ENCODE measurements at places on chromosomes 2 and 18.
A peak's percentile ranks its signal among the peaks of the same experiment; 100 is the strongest.

GRCh38 chr18:8130096-8130495, 479.1 kb upstream of the RAB12 start:
- no peak overlapping the region for H3K27ac ChIP-seq
- peaks cover 5% of the 10 kb centered on the region for H3K4me1 ChIP-seq
- H3K36me3 ChIP-seq, result peaks cover 19% of the 10 kb centered on the region
- H3K4me3 ChIP-seq, result no peak overlapping the region
- DNase-seq, result no peak

- no peaks in the 10 kb centered on the region for H3K4me1 ChIP-seq
- no peak overlapping the region for H3K27ac ChIP-seq
- H3K27me3 ChIP-seq, result peaks cover 6% of the 10 kb centered on the region
- no peak for DNase-seq
Measured at GRCh38 chr2:7588295-7588694, 671.1 kb downstream of the RNF144A start.

DNA sequence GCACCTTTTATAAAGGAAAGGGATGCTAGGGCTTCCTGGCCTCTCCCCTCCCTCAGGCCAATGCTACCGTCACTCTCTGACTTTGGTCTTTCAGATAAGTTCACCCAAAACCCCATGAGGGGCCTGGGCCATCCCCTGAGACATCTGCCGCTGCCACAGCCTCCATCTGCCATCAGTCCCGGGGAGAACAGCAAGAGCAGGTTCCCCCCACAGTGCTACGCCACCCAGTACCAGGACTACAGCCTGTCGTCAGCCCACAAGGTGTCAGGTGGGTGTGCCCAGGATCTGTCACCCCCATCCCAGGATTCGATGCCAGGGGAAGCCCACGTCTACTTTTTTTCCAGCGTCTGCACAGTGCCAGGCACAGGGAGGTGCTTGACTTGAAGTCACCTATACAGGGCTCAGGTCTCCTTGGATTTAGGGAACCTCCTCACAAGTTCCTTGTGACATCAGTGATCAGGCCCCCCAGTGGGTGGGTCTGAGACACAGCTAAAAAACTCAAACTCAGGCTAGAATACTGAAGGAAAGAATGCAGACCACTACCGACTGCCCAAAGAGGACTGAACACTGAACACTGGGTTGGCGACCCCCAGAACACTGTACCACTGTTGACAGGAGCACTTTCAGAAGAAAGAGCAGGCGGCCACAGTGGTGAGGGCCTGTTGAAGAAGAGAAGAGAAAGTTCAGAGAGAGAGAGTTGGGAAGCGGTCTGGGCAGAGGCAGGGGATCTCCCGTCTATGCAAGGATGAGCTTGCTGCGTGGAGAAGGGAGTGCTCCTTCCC, 85.3 kb downstream of the EPAS1 start:
- no peak overlapping the region for H3K27ac ChIP-seq
- DNase-seq, result no peak
- no peak overlapping the region for H3K4me3 ChIP-seq
- no peaks in the 10 kb centered on the region for H3K27me3 ChIP-seq

DNA sequence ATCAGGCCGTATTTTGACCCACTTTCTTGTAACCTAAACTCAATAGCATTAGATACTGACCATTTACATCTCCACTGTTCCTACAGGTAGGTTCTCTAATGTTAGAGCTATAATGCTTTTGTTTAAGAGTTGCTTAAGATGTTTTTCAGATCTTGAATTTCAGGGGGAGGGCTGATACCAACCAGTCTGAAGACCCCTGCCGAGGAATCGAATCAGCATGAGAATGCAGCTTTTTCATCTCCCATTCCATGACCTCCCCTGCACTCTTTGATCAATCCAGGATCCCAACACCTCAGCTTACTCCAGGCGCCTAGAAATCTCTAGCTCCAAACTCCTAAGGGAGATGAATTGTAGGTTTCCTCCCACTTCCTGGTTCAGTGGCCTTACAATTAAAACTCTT, 120.5 kb upstream of the MC4R start:
- no peak overlapping the region for H3K27ac ChIP-seq
- no peak overlapping the region for H3K4me3 ChIP-seq
- no peak for DNase-seq
- peaks cover 5% of the 10 kb centered on the region for H3K27me3 ChIP-seq

- H3K36me3 ChIP-seq, result peaks cover 37% of the 10 kb centered on the region
- no peak for DNase-seq
Measured at GRCh38 chr18:79756826-79757225, 40.9 kb upstream of the KCNG2 start.

GRCh38 chr2:55932843-55933242, 9.3 kb upstream of the EFEMP1 start:
- H3K4me1 ChIP-seq, result no peaks in the 10 kb centered on the region
- no peak for DNase-seq
- no peak overlapping the region for H3K27ac ChIP-seq
- H3K27me3 ChIP-seq, result peaks cover 39% of the 10 kb centered on the region
- H3K36me3 ChIP-seq, result no peaks in the 10 kb centered on the region

DNA sequence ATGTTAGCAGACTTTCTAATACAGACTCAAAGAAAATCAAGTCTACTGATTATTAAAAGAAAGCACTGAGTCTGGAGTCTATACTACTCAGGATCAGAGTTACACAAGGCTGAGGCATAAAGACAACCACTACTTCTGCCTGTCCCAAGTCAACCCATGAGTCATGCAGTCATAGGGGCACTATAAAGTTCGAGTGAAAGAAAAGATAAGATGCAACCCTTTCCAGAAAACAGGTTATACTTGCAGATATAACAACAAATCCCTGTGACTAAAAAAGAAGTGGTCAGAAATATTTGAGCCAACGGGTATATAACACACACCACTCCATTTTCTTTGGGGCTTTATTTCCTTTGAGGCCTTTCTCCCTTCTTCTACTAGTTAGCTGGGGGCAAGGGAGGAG, 18.6 kb upstream of the SCRN3 start:
- peaks cover 25% of the 10 kb centered on the region for H3K36me3 ChIP-seq
- no peaks in the 10 kb centered on the region for H3K27me3 ChIP-seq
- no peak for DNase-seq
- H3K4me3 ChIP-seq, result no peak overlapping the region

- no peaks in the 10 kb centered on the region for H3K36me3 ChIP-seq
- H3K4me1 ChIP-seq, result peaks cover 3% of the 10 kb centered on the region
- peak overlapping the region; percentile 19 for H3K27ac ChIP-seq
- H3K27me3 ChIP-seq, result peaks cover 3% of the 10 kb centered on the region
- no peak overlapping the region for H3K4me3 ChIP-seq
Measured at GRCh38 chr18:42545825-42546224, 569.7 kb downstream of the RIT2 start.

GRCh38 chr2:217791551-217791950, 211.2 kb downstream of the TNS1 start:
- no peaks in the 10 kb centered on the region for H3K27me3 ChIP-seq
- H3K36me3 ChIP-seq, result peaks cover 12% of the 10 kb centered on the region
- no peak overlapping the region for H3K4me3 ChIP-seq

DNA sequence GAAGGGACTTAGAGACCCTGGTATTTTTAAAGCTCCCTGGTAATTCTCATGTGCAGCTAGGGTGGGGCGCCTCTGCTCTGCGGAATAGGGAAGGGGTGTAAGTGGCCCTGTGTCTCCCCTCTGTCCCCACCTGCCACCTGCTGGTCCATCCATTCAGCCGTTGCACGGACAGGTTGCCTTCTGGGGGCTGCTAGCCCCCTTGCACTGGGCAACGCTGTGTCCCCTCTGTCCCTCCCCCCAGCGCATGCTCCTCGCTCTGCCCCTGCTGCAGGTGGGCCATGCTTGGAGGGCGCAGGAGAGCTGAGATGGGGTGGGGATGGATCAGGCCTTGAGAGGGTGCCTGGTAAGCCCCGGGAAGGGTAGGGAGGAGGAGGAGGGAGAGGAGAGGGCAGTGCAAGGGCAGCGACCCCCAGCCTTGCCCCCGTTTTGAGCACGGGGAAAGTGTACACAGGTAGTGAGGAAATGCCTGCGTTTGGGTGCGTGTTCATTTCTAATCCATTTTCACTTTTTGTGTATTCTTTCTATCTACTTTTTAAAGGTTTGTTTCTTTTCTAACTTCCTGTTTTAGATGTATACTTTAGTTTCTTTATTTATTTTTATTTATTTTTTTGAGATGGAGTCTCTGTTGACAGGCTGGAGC, 23.9 kb downstream of the RRM2 start:
- no peak overlapping the region for H3K27ac ChIP-seq
- no peaks in the 10 kb centered on the region for H3K27me3 ChIP-seq
- peak; percentile 42 for DNase-seq
- no peak overlapping the region for H3K4me3 ChIP-seq
- no peaks in the 10 kb centered on the region for H3K4me1 ChIP-seq

DNA sequence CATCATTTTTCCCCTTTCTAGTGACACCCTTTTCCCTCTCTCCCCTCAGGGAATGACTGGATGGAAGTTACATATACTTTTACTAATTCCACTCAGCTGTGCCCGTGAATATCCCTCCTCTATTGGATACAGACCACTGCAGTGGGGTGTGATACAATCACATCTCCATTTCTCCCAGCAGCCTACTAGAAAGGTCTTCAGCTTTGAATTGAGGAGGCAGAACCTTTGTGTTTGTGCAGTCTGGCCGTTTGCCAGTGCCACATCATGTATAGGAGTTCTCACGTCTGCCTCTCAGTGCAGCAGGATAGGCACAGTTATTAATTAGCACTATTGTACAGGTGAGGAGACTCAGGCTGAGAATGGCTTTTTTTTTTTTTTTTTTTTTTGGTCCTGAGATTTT, 16.4 kb downstream of the TNFRSF11A start:
- no peak overlapping the region for H3K27ac ChIP-seq
- peaks cover 44% of the 10 kb centered on the region for H3K27me3 ChIP-seq
- no peak for DNase-seq
- H3K4me1 ChIP-seq, result peaks cover 3% of the 10 kb centered on the region
- no peak overlapping the region for H3K4me3 ChIP-seq

DNA sequence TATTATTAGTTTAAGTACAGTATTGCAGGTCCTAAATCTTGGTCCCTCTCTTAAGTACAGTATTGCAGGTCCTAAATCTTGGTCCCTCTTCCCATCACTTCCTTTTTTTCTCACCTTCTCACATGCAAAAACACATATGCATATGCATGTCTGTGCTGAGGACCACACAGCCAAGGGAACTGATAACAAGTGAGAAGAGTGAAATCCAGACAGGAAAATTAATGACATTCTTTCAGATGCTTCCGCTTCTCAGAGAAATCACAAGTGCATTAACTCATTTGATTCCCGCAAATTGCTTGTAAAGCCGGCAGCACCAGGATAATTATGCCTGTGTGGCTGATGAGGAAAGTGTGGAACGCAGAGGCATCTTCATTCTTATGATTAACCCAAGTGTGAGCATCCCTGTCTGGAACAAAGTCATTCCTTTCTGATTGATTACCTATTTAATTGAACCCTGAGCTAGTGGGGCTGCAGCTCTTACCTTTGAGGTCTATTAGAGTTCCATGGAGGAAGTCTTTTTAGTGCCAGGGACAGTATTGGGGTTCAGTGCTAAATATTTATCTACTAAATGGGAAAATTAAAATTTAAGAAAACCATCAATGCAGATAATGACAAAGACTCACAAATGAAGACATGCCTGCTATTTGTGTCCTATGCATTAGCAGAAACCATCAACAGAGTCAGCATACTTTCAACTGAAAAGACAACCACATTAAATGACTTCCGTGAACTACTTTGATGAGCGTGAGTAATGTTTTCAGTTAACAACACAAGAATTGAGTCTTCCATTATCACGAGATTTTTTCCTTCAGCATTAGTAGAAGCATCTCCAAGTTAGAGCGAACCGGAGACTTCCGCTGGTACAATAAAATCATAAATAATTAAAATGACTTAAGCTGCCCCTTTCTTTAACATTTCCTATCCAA, 220.4 kb upstream of the SLC35G4 start:
- H3K4me3 ChIP-seq, result no peak overlapping the region
- H3K27me3 ChIP-seq, result no peaks in the 10 kb centered on the region
- H3K4me1 ChIP-seq, result peaks cover 15% of the 10 kb centered on the region
- H3K27ac ChIP-seq, result no peak overlapping the region
- no peaks in the 10 kb centered on the region for H3K36me3 ChIP-seq

DNA sequence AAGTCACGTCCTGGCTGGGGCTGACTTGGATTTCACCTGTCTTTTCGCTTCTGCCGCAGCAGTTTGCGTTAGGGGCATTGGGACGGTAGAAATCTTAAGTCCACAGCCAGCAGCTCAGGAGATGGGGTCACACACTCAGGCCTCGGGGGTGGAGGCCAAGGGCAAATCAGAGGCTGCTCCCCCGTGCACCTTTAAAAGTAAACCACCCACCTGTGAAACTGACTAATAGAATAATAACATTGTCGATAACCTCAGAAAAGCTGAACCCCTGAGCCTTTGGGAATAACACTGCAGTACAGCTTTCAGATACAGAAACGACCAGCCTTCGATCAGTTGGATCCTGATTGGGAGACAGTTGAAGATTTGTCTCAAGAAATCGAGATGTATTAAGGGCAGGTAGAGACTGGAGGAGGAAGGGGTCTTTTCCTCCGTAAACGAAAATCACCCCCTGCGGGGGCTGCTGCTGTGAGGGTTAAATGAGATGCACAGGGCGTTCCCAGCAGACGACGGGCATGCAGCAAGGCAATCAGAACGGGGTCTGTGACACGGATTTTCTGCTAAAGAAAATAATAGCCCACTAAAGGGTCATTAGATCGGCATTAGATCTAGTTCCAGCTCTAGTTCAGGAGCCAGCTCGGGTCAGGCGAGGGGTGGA, 16.4 kb upstream of the NFATC1 start:
- no peak for DNase-seq
- H3K36me3 ChIP-seq, result peaks cover 3% of the 10 kb centered on the region
- H3K4me1 ChIP-seq, result peaks cover 7% of the 10 kb centered on the region
- H3K27me3 ChIP-seq, result peaks cover 2% of the 10 kb centered on the region
- no peak overlapping the region for H3K4me3 ChIP-seq

- H3K4me3 ChIP-seq, result no peak overlapping the region
- H3K27me3 ChIP-seq, result peaks cover 2% of the 10 kb centered on the region
- H3K4me1 ChIP-seq, result peaks cover 21% of the 10 kb centered on the region
Measured at GRCh38 chr2:187091664-187092063, 242.7 kb upstream of the ZSWIM2 start.

DNA sequence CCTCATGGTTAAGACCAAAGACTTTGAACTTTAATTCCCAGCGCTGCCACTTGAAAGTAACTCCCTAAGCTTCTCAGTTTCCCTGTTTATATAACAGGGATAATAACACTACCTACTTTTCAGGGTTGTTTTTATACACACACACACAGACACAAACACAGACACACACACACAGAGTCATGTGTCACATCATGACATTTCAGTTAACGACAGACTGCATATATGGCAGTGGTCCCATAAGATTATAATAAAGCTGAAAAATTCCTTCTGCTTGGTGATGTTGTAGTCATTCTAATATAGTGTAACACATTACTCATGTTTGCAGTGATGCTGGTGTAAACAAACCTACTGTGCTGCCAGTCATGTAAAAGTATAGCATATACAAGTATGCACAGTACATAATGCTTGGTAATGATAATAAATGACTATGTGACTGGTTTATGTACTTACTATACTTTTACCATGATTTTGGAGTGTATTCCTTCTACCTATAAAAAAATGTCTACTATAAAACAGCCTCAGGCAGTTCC, 89.2 kb upstream of the ITGA4 start:
- H3K4me1 ChIP-seq, result peaks cover 33% of the 10 kb centered on the region
- H3K27me3 ChIP-seq, result no peaks in the 10 kb centered on the region
- DNase-seq, result no peak
- H3K4me3 ChIP-seq, result no peak overlapping the region
- no peaks in the 10 kb centered on the region for H3K36me3 ChIP-seq

GRCh38 chr2:172087780-172088244, 2.5 kb downstream of the DLX1 start:
- H3K27me3 ChIP-seq, result peaks cover 2% of the 10 kb centered on the region
- no peak for DNase-seq
- H3K4me3 ChIP-seq, result peak overlapping the region; percentile 98
- peak overlapping the region; percentile 100 for H3K27ac ChIP-seq
